A549 treated with AZD2906 at 1 μM for 4 hours (cell line): ENCODE measurements at places on chromosomes 1 and 21. TPM values are rescaled to one million over a fixed set of nuclear protein-coding genes. Genes with fewer than 3 reads are reported as not detected.

The DRAXIN gene
- total RNA-seq, result 0.03 to 0.10 TPM (median 0.06 TPM) in 5 replicates

The DLGAP3 gene
- 0.10 to 0.32 TPM (median 0.26 TPM) in 5 replicates for total RNA-seq

The NID1 gene
- total RNA-seq, result 5.3 to 9.1 TPM (median 7.7 TPM) in 5 replicates

The UTS2 gene
- 0.18 TPM in 1 of 5 replicates, not detected in the others for total RNA-seq
